MCF 10A (cell line): ENCODE measurements at places on chromosomes 2 and 18. TPM values are rescaled to one million over a fixed set of nuclear protein-coding genes. Genes with fewer than 3 reads are reported as not detected.

DNA sequence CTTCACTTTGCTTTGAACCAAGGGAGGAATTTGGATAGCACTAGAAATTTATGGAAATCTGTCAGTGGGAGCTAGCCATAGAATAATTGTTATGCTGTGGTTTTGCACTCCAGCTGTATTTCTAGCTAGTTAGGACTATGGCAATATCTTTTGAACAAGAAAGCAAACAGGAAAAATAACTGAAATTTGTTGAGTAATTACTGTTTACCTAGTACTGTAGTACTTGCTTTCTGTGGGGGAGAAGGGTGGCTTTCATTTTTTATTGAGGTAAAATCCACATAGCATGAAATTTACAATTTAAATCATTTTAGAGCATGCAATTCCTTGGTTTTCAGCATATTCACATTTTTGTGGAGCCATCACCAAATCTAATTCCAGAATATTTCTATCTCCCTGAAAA, 28.4 kb downstream of the MBD5 start:
- no peak overlapping the region for H3K27ac ChIP-seq
- no peak for DNase-seq
- H3K36me3 ChIP-seq = no peaks in the 10 kb centered on the region
- no peaks in the 10 kb centered on the region for H3K4me1 ChIP-seq
- no peaks in the 10 kb centered on the region for H3K27me3 ChIP-seq
- H3K4me3 ChIP-seq = no peak overlapping the region

DNA sequence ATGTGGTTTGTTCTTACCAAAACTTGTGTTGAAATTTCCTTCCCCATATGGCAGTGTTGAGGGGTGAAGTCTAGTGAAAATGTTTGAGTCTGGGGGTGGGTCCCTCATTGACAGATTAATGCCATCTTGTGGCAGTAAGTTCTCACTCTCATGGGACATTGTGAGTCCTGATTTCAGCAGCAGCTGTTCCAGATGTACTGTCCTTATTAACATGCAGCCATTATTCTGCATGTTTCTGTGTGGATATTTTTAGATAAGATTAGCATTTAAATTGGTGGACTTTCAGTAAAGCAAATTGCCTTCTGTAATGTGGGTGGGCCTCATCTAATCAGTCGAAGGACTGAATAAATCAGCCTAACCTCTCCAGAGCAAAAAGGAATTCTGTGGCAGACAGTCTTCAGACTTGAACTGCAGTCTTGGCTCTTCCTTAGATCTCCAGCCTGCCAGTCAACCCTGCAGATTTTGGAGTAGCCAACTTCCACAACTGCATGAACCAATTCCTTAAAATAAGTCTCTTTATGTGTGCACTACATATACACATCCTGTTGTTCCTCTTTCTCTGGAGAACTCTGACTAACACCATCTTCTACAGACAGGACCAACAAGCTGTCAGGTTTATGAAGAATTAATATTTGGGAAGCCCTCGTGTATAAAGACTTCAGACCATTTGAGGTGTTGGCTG, 138.7 kb upstream of the ZNF516 start:
- H3K27me3 ChIP-seq = no peaks in the 10 kb centered on the region
- peaks cover under 1% of the 10 kb centered on the region for H3K4me1 ChIP-seq
- no peaks in the 10 kb centered on the region for H3K36me3 ChIP-seq
- no peak overlapping the region for H3K27ac ChIP-seq

DNA sequence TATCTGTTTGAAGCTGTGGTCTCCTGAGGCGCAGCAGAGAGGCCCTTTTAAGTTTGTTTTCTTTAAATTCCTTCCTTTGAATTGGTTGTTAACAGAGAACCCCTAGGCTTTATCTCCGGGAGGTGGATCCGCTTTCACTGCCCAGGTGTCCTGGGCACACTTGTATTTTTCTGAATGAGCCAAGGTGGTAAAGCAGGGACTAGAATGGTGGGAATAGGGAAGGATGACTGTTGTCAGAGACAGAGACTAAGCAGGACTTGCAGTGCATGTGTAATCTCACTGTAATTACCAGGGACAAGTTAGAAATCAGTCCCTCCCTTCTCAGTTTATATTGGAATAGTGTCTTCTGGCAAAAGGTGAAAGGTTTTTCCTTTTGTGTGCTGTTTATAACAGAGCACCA, 72.8 kb downstream of the PHLPP1 start:
- H3K36me3 ChIP-seq = no peaks in the 10 kb centered on the region
- no peaks in the 10 kb centered on the region for H3K27me3 ChIP-seq
- peaks cover 39% of the 10 kb centered on the region for H3K4me1 ChIP-seq
- no peak overlapping the region for H3K27ac ChIP-seq

DNA sequence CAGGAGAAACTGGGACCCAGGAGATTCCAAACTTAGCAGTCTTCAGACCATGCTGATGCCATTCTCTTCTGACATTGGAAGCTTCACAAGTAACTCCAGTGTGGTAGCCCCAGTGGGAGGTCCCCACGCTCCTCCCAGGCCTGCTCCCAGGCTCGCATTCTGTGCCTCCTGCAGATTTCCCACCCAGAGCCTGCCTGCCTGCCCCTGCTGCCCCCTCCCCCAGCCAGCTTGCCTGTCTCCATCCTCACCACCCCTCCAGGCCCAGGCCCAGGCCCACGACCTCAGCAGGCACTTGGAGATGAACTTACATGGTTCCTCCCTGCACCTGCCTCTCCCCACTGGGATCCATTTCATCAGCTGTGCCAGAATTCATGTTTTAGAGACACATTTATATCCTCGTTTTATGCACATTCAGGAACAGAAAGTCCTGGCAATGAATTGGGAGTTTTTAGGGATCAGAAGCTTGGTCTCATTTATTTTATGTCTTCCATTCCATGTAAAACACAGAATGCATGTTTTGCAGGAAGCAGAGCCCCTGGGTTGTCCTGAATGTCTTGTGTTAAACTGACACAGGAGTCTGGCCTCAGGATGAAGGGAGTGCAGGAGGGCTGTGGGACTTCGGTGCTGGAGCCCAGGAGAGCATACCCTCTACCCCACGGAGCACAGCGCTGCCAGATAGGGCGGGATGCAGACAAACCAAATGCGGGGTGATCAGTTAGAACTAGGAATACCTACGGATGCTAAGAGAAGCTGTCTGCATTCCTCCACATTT, 150.5 kb downstream of the SNTG2 start:
- no peak for DNase-seq
- no peaks in the 10 kb centered on the region for H3K36me3 ChIP-seq
- no peaks in the 10 kb centered on the region for H3K4me1 ChIP-seq
- no peak overlapping the region for H3K27ac ChIP-seq
- H3K4me3 ChIP-seq = no peak overlapping the region

DNA sequence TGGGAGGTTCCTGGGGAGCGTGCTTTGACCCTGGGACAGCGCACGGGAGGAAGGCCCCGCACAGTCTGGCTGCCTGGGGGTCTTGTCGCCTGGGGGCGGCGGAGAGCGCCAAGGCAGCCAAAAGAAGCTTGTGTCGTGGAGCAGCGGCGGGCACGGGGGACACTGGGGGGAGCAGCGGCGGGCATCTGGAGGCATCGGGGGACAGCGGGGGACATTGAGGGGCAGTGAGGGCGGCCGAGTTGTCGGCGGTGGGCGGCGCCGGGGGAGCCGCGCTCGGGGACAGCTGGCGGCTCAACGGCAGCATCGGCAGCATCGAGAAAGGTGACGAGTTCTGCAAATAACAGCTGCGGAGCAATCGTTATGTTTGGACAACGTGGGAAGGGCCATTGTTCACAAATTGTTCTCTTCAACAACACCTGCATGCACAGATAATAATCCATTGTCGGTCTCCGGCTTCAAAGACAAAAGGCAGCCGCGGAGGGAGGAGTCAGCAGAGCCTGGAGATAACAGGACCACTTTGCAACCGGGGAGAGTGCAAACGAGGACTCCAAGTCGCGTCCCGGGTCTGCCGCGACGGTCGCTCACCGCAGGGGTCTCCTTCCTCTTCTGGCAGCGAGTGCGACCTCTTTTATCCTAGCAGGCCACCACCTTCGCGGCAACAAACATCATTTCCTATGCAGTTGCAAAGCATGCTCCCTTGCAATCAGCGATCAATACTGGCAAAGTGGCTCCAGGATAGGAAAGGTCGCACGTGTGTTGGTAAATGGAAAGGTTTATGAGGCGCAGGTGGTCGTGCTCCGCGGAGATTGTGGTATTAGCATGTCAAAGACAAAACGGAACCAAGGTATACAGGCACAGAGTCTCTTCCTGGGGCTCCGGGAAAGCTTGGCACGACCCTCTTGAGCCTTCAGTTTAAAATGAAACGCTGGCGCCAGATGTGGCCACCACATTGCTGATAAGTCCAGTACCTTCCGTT, 132.3 kb upstream of the DLX2 start:
- no peak for DNase-seq
- peaks cover 5% of the 10 kb centered on the region for H3K36me3 ChIP-seq
- H3K27me3 ChIP-seq = no peaks in the 10 kb centered on the region
- peaks cover 25% of the 10 kb centered on the region for H3K4me1 ChIP-seq
- H3K4me3 ChIP-seq = no peak overlapping the region

- peaks cover 6% of the 10 kb centered on the region for H3K36me3 ChIP-seq
- no peak for DNase-seq
- H3K27me3 ChIP-seq = no peaks in the 10 kb centered on the region
- H3K27ac ChIP-seq = no peak overlapping the region
- H3K4me3 ChIP-seq = no peak overlapping the region
These were observed 106.5 kb downstream of the LAMA1 start for GRCh38 chr18:7011142-7011541.

DNA sequence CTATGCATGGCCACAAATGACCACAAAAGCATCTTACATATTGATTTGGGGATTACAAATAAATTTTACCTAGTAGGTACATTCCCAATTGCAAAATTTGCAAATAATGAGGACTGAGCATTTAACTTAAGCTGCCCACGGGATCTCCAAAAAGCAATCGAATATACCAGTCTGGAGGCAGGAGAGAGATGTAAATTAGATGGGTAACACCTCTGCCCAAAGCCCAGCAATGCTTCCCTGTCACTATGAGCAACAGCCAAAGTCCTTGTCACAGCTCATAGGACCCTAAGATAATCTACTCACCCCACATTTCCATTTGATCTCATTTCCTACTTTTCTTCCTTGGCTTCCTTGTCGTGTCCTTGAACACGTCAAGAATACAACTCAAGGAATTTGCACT, 172.2 kb downstream of the SUCLG1 start:
- no peaks in the 10 kb centered on the region for H3K27me3 ChIP-seq
- no peak overlapping the region for H3K27ac ChIP-seq
- H3K36me3 ChIP-seq = no peaks in the 10 kb centered on the region
- H3K4me3 ChIP-seq = no peak overlapping the region

DNA sequence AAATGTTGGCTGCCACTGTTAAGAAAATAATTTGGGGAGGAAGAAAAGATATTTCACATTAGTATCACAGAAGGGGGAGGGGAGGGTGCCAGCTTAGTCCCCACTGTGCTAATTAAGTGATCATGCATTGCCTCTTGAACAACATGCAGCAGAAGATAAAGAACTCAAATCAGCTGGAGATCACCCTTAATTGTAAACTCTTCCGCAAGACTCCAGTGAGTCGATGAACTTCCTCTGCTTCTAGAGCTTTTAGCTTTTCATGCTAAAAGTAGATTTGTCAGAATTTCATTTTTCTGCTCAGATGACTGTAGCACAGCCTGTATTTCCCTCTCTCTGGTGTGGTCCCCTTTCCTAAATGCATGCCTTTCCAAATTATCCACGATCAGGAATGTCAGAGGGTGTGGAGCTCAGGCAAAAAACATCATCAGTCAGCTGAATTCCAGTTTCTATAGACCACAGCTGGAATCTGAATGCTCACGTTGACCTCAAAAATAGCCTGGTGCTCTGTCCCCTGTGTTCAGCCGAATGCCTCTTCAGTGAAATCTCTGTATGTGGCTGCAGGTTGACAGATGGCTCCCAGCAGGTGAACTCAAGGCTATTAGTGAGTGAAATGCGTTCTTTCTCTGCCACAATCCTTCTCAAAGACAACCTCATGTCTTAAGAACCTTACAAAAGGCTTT, 156.8 kb upstream of the UNC80 start:
- H3K27me3 ChIP-seq = no peaks in the 10 kb centered on the region
- no peak overlapping the region for H3K27ac ChIP-seq
- no peaks in the 10 kb centered on the region for H3K36me3 ChIP-seq
- H3K4me1 ChIP-seq = no peaks in the 10 kb centered on the region

- DNase-seq = no peak
- H3K4me3 ChIP-seq = peak overlapping the region; percentile 96
- H3K4me1 ChIP-seq = peaks cover 37% of the 10 kb centered on the region
- H3K36me3 ChIP-seq = no peaks in the 10 kb centered on the region
These were observed 3.3 kb downstream of the VPS54 start for GRCh38 chr2:64015898-64016297.

- H3K4me3 ChIP-seq = no peak overlapping the region
- DNase-seq = no peak
- H3K27ac ChIP-seq = no peak overlapping the region
- no peaks in the 10 kb centered on the region for H3K36me3 ChIP-seq
- no peaks in the 10 kb centered on the region for H3K4me1 ChIP-seq
These were observed 630.7 kb downstream of the DCC start for GRCh38 chr18:52970686-52971085.

GRCh38 chr2:191462370-191462769, 215.6 kb upstream of the NABP1 start:
- H3K4me3 ChIP-seq = no peak overlapping the region
- H3K4me1 ChIP-seq = no peaks in the 10 kb centered on the region
- no peak overlapping the region for H3K27ac ChIP-seq
- no peak for DNase-seq
- H3K27me3 ChIP-seq = no peaks in the 10 kb centered on the region
- no peaks in the 10 kb centered on the region for H3K36me3 ChIP-seq

- no peak overlapping the region for H3K4me3 ChIP-seq
- no peak for DNase-seq
- H3K27me3 ChIP-seq = no peaks in the 10 kb centered on the region
- peaks cover 37% of the 10 kb centered on the region for H3K36me3 ChIP-seq
- H3K27ac ChIP-seq = no peak overlapping the region
These were observed 6.8 kb downstream of the COPS9 start for GRCh38 chr2:240129311-240129710.

DNA sequence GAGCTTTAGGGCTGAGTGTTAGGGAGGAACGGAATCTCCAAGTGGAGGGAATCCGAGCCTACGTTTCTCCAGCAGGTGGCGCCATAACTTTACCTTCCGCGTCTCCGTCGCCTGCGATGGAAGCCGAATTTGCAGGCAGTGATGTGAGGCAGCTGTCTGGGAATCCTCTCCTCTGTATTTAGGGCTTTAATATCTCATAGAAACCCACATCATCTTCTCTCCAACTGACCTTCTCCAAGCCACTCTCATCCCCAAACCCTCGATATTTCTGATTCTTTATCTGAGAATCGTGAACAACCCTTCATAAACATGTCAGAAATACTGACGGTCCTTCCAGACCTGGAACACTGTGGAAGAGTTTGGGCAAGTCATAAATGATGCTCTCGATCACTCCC, 27.5 kb downstream of the SIX2 start:
- H3K4me1 ChIP-seq = no peaks in the 10 kb centered on the region
- H3K36me3 ChIP-seq = no peaks in the 10 kb centered on the region
- H3K4me3 ChIP-seq = no peak overlapping the region
- H3K27me3 ChIP-seq = no peaks in the 10 kb centered on the region
- DNase-seq = peak; percentile 75

GRCh38 chr18:21331065-21331464, 89.0 kb downstream of the GREB1L start:
- no peak overlapping the region for H3K27ac ChIP-seq
- DNase-seq = no peak
- no peaks in the 10 kb centered on the region for H3K27me3 ChIP-seq
- no peak overlapping the region for H3K4me3 ChIP-seq

Gene EPHA4
- 1.9 and 2.0 TPM in 2 replicates for total RNA-seq

Gene AMER3
- not detected in 2 replicates for total RNA-seq

Gene FBXO36
- total RNA-seq = 2.2 and 3.6 TPM in 2 replicates

Gene PRSS56
- not detected in 2 replicates for total RNA-seq

Gene SPATS2L
- total RNA-seq = 67.5 and 68.3 TPM in 2 replicates

Gene ARHGEF4
- total RNA-seq = 52.0 and 59.3 TPM in 2 replicates
